Astrocyte of the hippocampus (primary cell): ENCODE measurements at places on chromosomes 16 and 17.
A peak's percentile ranks its signal among the peaks of the same experiment; 100 is the strongest.

GRCh38 chr17:43351691-43352090 is 47.1 kb upstream of the ARL4D start:
- DNase-seq = no peak

GRCh38 chr17:21177854-21178600 is 35.9 kb downstream of the TMEM11 start:
- no peak for DNase-seq

- peak; percentile 86 for DNase-seq
Measured at GRCh38 chr17:16991349-16992009, 19.6 kb upstream of the TNFRSF13B start.

- no peak for DNase-seq
Measured at GRCh38 chr16:3481696-3482658, 13.3 kb downstream of the C16orf90 start.

DNA sequence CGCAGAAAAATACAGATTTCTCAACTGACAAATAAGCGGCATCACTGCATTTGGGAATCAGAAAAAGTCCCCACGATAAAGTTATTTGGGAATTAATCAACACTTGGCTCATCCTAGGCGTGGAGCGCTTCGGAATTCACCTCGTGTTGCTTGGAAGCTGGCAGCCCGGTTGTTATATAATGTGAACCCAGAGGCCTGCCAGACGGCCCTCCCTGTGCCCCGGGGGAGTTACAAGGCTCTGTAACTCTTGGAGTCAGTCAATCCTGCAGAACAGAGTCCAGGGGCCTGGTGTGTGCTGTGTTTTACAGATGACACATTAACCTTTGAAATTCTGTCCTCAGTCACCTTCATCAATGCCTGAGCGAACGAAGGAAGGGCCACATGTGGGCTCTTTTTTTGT is 111.1 kb downstream of the PITPNC1 start:
- DNase-seq = peak; percentile 36

DNA sequence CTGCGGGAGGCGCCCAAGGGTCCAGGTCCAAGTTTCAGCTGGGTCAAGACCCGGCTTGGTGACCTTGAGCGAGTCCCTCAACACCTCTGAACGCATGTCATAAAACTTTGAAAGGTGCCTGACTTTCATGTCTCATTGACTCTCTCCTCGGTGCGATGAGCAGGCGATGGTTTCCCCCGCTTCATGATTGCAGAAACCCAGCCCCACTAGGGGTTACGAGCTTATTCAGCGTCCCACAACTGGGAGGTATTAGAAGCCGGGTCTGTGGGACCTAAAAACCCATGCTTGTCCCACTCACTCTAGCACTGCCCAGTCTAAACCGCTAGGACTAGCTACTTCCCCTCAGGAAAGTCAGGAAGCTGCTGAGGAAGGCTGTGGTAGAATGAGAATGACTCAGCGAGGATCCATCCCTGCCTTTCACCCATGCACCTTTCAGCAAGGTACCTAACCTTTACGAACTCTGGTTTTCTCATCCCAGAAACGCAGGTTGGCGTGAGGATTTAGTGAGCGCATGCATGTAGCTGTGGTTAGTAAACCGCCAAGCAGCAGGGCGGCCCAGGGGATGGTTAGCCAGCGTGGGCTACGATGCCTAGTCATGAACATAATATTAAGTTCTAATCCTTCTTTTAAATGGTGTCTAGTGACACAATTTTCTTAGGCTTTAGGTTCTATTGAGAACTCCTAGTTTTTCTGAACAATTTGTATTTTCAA is 26.2 kb upstream of the RFFL start:
- DNase-seq = no peak

DNA sequence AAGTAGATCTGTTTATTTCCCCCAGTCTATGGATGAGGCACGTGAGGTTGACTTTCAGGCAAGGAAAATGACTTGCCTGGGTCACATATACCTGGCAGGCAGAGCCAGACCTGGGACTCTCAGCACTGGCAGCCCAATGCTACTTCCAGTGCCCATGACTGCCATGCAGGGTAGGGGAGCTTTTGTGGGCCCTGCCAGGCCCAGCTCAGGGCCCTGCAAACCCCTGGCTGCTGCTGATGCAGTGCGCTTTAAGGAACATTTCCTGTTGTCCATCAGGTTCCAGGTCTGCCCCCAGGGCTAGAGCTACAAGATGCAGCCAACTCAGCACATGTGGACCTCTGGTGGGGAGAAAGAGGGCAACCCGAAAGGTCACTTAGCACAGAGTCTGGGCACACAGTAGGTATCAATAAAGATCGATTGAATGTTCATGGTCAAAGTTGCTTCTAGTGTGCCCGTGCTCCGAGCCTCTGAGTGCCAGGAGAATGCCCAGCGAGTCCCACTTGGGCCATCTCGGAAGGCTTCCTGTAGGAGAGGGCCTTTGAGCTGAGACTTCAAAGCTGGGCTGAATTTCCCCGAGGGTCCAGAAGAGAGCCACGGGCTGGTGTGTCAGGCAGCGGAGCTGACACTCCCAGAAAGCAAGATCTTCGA is 513 bp upstream of the TBX21 start:
- DNase-seq = no peak

GRCh38 chr17:39174920-39175694 is 9.1 kb upstream of the ARL5C start:
- DNase-seq = peak; percentile 73

DNA sequence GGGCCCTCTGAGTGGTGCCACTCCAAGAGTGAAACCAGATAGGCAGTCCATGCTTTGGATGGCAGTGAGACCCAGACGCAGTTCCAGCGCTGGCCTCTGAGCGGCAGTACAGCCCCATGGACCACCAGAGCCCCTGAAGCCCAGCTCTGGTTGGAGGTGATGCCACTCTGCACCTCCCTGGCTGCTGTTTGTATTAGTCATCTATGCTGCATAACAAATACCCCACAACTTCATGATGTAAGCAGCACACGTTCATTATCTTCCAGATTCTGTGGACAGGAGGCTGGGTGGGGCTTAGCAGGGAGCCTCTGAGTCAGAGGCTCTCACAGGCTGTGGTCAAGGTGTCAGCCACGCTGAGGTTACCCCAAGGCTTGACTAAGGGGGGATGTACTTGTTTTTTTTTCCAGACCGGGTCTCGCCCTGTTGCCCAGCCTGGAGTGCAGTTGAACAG is 5.1 kb upstream of the NME4 start:
- DNase-seq = peak; percentile 84

GRCh38 chr17:2621241-2621640 is 27.8 kb downstream of the PAFAH1B1 start:
- DNase-seq = no peak

DNA sequence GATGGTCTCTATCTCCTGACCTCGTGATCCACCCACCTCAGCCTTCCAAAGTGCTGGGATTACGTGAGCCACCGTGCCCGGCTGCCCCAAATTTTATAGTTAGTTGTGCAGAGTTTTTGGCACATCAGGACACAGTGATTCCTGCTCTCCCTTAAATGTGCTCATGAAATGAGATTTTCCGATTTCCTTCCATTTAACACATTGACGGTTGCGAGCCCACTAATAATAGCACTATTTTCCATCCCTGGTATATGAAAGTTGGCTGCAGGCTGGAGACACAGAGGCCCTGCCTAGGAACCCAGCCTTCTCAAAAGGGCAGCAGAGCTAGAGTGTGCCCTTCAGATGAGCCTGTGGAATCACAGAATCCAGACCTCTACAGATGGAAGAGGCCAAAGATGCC is 17.4 kb upstream of the MYH10 start:
- DNase-seq = no peak

DNA sequence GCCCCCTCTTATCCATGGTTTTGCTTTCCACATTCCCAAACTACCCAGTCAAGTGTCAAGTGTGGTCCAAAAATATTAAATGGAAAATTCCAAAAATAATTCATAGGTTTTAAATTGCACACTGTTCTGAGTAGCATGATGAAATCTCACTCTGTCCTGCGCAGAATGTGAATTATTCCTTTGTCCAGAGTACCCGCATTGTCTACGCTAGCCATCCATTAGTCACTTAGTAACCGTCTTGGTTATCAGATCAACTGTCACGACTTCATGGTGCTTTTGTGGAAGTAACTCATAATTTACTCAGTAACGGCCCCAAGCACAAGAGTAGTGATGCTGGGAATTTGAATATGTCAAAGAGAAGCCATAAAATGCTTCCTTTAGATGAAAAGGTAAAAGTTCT is 94.9 kb downstream of the SLC39A11 start:
- DNase-seq = no peak

- DNase-seq = no peak
Measured at GRCh38 chr16:67242138-67242730, 5.0 kb downstream of the FHOD1 start.

DNA sequence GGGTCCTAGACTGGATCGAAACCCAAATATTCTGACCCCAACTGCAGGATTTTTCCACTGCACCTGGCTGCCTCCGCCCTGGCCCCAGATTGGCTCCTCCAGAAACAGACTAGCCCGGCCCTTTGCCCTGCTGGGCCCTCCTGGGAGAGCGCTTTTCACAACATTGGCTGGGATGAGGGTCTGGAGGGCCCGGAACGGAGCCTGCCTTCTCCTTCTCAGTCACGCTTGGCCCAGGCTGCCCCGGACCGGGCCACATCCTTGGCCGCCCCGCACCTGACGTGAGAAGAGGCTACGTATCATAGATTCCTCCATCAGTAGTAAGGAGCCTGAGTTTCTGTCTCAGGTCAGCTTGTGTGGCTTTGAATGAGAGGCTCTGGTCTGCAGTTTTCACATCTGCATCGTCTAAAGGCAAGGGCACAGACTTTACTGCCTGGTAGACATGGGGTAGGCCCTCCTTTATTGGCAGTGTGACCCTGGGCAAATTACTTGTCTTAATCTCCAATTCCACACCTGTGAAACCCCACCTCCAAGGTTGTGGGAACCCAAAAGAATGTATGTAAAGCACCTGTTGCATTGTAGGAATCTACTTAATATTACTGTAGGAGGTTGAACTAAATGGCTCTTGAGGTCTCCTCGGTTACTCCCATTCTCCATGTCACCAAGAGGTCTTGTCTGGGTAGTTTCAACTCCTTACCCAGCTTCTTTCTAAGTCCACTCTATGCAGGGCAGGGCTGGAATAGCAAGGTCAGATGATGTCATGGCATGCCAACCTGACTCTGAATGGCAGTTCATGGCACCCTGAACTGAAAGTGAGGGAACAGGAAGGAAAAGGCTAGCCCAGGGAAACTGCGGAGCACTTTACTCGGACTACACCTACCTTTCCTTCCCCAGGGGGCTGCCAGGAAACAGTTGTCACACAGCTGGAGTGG is 661 bp downstream of the LRRC3C start:
- peak; percentile 29 for DNase-seq

- no peak for DNase-seq
Measured at GRCh38 chr16:4323071-4323844, 7.4 kb downstream of the GLIS2 start.

DNA sequence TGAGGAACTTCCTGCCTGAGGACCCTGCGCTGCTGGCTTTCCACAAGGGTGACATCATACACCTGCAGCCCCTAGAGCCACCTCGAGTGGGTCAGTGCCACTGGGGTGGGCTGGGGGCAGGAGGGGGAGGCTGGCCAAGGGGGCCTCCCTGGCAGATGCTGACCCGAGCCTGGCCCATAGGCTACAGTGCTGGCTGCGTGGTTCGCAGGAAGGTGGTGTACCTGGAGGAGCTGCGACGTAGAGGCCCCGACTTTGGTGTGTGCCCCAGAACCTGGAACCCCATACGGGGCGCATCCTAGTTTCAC is 26.7 kb upstream of the ALKBH5 start:
- no peak for DNase-seq

DNA sequence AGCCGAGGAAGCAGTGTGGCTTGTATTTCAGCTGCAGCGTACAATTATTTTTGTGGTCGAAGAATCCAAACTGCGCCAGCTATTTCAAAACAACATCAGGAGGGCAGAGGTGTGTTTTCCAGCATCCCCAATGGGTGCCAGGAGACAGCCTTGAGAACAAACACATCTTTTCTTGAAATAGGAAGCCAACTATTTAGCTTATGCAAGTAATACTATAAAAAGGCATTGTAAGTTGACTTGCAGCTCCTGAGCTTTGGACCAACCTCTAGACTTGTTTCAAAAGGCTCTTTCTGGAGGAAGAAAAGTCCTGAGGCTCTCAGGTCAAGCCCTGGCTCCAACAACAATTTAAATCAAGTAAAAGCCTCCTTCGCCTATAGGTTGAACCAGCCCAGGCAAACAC is 86.6 kb upstream of the HNF1B start:
- DNase-seq = no peak

DNA sequence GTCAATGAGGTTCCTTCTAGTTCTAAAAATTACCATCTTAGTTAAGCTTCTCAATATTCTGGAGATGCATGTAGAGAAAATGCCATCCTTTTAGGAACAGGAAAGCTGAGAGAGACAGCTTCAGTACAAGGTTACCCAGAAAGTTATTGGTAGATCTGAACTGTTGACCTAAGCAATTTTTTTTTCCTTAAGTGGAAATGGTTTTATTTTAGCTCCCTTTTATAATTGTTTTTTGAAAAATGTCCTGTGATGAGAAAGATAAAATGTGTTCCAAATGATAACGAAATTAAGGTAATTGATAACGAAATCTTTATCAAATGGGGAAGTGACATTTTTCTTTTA is 8.2 kb downstream of the PSMD7 start:
- no peak for DNase-seq

- no peak for DNase-seq
Measured at GRCh38 chr16:54521327-54521726, 234.7 kb upstream of the IRX3 start.

DNA sequence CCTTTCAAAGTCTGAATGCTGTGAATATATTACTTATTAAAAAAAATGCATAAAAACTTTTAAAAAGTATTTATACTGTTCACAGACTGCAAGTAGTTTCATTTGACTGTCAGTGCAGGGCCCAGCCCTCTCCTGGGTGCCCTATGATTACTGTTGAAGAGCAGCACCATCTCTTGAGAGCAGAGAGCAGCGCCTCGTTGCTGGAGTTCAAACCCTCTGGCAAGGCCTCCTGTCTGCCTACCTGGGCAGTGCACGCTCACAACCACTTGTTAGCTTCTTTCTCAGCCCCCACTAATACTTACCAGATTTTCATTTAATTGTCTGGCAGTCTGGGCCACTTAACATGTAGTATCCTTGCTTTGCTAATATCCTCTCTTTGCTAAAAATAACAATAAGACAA is 233.4 kb downstream of the PHKB start:
- DNase-seq = no peak

DNA sequence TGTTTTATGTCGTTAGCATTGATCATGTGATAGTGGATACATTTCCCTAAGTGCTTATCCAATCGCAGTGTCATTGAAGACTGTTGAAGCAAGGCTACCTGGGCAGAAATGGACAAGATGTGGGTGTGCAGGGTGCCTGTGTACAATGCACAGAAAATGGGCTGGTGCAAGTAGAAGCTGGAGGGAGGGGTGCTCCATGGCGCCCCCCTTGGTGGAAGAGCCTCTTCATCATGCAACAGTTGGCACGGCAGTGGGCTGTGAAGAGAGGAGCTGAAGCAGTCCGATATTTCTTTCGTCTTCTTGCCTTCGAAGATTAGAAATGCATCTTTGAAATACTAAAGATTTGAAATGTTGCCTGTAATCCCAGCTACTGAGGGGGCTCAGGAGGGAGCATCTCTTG is 100.5 kb downstream of the PLCG2 start:
- DNase-seq = no peak

GRCh38 chr16:18943414-18943813 is 17.2 kb upstream of the SMG1 start:
- no peak for DNase-seq
